Activated CD8-positive, alpha-beta memory T cell treated with anti-CD3 and anti-CD28 coated beads for 1 hour (primary cell): ENCODE measurements at places on chromosomes 1 and 21.

DNA sequence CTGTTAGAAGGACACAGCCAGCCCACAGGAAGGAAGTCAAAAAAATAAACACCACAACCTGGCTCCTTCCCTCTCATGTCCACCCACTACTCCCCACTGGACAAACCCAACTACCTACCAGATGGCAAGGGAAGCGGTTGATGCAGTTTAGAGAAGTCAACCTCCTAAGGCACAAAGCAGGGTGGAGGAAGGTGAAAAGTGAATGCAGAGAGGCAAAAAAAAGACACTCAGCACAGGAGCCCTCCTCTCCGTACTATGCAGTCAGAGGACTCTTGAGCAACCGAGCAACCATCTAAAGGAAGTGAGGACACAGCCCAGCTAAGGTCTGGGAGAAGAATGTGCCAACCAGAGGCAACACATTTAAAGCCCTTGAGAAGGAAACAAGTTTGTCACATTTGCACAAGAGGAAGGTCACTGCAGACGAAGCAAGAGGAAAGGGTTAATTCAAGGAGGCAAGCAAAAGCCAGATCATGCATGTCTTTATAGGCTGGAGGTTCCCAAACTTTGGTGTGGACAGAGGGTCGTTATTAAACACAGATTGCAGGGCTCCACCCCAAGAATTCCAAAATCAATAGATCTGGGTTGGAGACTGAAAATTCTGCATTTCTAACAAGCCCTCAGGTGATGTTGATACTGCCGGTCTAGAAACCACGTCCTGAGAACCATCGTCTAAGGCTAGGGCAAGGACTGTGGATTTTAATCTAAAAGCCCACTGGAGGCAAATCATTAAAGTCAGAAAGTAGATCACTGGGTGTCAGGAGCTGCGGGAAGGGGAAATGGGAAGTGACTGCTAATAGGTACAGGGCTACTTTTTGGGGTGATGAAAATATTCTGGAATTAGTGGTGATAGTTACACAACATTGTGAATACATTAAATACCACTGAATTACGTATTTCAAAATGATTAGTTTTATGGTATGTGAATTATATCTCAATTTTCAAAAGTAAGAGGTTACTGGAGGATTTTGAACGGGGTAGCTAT is 19.7 kb downstream of the TP53BP2 start:
- DNase-seq: no peak

DNA sequence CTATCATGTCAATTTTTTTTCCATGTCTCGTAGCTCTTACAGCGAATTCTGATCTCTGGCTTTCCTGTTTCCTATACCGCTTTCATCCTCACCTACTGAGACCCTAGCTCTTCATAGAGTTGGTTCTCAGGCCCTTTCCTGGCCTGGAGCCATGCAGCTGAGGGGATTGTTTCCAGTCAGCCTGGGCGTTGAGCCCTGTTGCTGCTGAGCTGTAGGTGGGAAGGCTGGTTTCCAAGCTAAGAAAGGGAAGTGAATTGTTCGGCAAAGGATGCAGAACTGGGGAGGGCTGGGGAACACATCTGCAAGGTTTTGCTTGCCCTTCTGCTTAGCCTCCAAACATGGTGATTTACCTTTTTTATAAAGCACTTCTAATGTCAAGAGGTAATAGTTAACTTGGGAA is 41.5 kb downstream of the SPATA46 start:
- no peak for DNase-seq

- DNase-seq: no peak
These were observed 135.1 kb downstream of the ACTL8 start for GRCh38 chr1:17890056-17890814.

DNA sequence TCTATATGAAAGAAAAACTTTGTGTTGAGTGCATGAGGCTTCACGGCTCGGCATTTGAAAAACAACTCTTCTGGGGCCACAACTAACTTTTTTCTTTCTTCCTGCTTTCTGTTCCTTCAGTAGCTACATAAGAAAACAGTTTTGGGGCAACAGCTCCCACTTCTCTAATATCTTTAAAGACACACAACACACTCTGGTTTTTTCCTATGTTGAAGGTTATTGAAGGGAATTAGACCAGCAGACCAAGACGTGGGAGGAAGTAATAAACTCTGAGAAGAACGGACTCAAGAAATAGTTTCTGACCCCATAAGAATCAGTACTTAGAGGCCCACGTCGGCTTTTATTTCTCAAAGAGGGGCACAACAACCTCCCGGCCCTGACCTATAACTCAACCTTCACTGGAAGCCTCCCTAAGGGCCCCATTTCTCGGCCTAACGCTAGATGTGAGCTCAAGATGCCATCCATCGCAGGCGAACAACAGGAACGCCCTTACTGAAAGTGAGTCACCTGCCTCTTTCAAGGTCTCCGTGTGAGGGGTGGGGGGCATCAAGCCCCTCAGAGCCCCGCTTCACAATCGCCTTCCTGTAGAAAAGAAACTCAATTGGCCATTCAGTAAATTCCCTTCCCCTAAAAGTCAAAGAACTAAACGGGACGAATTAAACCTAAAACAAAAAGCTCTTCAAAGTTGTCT is 844 bp downstream of the ZMYM6 start:
- peak; percentile 11 for DNase-seq

DNA sequence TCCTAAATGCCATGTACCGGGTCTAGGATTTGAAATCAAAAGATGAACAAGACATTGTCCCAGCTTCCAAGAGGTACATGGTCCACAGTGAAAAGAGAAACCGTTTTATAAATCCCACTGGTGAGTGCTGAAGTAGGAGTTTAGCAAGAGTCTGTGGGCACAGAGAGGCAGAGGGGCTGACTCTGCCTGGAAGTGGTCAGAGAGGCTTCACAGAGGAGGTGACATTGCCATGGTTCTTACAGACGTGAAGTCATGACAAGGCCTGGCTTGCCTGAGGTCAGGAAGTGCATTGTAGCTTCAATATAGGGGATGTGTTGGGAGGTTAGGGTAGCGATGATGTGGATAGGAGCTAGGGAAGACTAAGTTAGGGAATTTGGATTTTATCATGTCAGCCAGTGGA is 28.4 kb downstream of the MAPKAPK2 start:
- DNase-seq: no peak

DNA sequence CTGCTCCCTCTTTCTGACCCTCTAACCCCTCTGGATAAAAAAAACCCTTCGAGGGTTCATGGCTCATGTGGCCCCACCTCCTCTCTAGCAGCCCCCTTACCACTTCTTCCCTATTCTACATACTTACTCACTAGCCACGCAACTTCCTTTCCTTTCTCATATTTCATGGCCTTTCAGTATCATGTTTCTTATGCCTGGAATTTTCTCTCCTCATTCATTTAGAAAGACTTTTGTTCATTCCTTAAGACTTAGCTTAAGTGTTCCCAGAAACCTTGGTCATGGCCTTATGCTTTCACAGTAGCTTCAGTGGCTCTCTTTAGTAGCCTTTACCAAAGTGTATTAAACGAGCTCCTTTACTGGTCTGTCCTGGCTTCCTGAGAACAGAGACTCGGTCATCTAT is 6.1 kb downstream of the ACP6 start:
- DNase-seq: no peak

- DNase-seq: peak; percentile 24
These were observed 13.8 kb upstream of the BOLA1 start for GRCh38 chr1:149885339-149886120.

DNA sequence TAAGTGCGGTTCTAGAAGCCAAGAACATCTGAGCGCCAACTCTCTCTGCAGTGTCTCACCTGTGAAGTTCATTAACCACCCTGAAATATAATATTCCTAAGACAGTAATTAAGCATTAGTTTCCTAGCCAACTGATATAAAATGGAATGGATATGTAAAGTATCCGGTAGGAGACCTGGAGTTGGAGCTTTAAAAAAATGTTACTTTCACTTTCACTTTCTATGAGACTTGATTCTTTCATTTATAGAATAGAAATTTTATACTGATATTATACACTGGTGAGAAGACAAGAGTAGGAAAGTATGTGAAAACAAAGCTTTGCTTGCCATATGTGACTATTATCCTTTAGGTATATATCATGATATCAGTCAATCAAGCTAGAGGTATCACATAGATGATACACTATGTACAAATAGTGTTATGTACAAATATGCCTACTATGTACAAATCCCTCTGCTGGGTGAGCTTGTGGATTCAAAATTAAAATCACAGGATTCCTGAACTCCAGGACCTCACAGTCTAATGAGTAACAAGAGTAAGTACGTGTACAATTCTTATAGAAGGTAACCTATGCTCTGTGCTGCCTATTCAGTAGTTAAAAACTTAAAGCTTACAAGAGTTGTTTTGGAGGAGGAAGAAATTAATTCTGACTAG is 934.2 kb downstream of the TTLL7 start:
- DNase-seq: no peak

DNA sequence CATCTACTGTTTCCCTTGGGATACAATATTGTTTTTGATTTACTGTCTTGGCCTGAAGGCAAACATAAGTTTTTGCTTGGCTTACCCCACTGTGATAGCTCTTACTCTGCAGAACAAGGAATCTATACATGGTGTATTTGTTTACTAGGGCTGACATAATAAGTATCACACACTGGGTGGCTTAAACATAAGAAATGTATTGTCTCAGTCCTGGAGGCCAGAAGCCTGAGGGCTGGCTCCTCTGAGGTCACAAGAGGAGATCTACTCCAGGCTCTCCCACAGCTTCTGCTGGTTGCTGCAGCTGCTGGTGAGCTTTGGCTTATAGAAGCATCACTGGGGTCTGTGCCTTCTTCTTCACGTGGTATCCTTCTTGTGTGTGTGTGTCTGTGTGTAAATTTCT is 30.7 kb upstream of the IGSF5 start:
- DNase-seq: no peak

DNA sequence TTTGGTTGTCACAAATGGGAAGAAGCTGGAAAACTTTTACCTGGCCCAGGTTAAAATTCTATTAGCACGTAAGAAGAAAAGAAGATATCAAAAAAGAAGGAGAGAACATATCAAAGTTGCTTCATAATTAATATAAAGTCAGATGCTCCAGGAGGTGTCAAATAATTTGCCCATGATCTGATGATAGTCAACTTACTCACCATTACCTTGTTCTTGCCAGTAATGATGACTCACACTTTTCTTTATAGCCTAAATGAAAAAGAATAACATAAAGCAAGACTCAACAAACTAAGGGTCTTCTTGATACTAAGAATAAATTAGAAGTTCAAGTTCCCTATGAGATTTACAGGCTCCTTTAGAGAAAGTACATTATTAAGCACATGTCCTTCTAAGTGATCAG is 580.4 kb downstream of the TTLL7 start:
- no peak for DNase-seq

DNA sequence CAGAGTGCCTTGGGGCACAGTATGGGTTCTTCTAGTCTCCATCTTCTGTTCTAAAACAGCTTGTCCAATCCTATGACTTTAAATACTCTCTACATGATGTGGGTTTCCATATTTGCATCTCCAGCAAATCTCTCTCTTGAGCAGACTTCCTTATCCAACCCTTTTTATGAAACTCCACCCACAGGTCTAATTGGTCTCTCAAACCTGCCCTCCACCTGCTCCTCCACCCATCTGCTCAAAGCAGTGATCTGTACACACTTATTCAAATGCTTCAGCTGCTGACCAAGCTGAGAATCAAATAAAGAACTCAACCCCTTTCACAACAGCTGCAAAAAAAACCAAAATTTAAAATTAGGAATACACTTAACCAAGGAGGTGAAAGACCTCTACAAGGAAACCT is 11.5 kb downstream of the MCOLN2 start:
- no peak for DNase-seq

GRCh38 chr1:24806588-24806987 is 61.3 kb downstream of the CLIC4 start:
- no peak for DNase-seq

DNA sequence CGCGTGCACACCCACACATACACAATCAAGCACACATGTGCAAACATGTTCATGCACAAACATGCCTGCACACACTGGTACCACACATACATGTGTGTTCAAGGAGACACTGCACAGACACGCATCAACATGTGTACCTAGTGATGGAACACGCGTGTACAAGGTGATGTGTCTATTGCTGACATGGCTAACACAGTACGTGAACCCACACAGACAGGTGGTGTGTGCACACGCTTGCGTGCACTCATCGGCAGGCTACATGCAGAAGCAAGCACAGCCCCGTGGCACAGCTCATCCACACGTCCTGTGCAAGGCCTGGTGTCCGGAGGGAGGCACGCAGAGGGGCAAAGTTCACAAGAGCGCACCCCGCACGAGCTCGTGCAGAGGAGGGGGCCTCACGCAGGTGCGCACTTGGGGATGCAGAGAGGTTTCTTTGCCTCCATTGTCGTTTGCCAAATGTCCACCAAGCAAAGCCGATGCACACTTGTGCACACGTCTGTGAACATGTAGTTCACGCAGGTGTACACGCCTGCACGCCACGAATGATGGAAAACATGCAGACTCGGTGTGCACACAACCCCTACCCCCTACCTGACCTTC is 969 bp downstream of the ACAP3 start:
- no peak for DNase-seq

DNA sequence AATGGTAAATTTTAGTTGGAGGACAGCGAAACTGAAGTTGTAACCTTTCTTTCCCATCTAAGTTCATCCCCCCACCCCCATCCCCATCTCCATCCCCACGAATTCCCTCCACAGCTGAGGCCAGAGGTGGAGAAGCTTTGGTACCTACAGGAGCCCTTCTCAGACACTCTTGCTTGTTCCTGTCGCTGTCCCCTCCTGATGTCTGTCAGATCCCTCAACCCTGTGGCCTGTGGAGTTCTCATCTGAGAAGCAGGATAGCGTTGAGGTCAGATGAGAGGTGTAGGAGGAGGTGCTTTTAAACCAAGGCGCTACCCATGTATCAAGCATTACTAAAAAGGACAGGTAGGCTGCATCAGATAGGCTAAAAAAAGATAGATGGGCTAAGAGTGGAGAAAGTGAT is 769 bp downstream of the NTPCR start:
- DNase-seq: no peak

DNA sequence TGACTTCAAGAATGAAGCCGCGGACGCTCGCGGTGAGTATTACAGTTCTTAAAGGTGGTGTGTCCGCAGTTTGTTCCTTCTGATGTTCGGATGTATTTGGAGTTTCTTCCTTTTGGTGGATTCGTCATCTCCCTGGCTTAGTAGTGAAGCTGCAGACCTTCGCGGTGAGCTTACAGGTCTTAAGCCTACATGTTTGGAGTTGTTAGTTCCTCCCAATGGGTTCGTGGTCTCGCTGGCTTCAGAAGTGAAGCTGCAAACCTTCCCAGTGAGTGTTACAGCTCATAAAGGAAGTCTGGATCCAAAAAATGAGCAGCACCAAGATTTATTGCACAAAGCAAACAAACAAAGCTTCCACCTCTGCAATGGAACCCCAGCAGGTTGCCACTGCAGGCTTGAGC is 14.7 kb downstream of the LDLRAD1 start:
- DNase-seq: no peak
